ENCODE measurements at places on chromosomes 1 and 21. TPM values are rescaled to one million over a fixed set of nuclear protein-coding genes. Genes with fewer than 3 reads are reported as not detected.

DNA sequence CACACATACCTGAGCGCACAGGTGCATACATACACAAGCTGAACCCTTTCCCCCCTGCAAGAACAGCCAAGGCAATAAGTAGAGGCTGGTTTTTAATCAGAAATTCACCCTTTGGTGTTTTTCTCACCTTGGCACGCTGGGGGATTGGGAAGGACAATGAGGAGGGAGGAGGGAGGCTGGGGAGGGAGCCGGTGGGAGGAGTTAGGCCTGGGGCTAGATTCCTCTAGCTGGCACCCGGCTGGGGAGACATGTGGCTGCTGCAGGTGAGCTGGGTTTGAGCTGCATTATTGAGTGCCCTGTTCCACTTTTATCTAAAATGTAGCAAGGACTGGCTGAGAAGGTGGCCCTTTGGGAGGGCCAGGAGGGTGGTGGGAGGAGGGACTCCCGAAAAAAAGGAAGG, 97.8 kb upstream of the CSF3R start:
- no peak for DNase-seq

GRCh38 chr1:109527098-109527811, 12.4 kb upstream of the GPR61 start:
- no peak for DNase-seq

DNA sequence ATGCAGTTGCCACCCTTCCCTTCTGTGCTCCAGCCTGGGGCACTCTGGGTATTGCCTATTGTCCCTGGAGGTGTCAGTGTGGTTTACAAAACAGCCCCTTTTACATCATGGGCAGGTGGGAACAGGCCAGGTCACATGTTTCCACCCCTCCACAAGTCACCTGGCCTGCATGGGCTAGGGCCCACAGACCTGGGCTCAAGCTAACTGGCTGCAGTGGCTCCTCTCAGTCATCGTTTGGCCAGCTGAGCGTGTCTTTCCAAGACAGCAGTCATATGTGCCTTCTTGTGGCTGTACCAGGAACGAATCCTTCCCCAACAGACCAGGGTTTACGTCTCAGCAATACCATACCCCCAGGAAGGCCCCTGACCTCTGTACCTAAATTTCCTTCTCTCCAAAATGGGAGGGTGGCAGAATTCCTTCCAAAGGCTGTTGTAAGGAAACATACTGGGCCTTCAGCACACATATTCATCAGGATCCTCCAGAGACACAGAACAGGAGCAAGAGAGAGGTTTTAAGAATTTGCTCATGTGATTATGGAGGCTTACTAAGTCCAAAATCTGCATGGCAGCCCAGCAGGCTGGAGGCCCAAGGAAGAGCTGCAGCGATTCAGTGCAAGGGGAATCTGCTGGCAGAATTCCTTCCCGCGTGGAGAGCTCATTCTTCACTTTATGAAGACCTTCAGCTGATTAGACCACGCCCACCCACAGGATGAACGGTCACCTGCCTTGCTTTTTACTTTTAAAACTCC, 10.6 kb upstream of the TAS1R2 start:
- no peak for DNase-seq

DNA sequence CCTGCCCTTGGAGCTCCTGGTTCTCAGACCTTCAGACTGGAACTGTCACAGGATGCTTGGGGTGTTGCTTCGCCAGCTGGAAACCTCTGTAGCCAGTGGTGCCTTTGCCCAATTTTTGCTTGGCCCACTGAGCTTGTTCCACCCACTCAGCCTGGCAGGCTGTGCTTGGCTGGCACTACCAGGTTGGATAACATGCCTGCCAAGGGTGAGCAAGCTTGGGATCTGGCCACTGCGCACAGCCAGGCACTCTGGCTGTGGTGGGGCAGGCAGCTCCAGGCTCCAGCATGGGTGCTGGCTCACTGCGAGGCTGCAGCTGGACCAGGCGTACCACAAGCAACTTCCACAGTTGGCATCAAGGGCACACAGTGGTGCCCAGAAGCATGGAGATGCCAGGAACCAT, 967.8 kb upstream of the NCAM2 start:
- DNase-seq, result peak; percentile 58

DNA sequence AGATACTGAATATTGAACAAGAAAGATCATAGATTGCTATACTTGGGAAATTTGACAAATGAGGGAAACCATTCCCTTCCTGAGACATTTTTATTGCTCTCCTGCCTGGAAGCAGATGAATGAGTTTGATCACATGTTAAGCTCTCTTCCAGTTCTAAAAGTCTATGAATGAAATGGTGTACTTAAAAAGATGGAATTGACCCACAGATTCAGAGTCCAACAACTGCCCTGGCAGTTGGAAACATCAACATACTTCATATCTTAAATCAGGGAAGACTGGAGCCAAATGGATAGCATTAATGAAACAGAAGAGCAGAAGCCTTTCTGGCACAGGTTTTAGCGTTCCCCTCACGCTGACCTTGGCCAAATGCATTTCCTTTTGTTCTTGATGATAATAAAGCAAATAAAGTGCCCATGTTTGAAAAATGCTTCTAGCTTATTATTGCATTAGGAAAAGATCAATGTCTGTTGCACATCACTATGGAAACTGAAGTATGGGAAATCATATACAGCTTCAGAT, 142.6 kb downstream of the ESRRG start:
- DNase-seq, result no peak

GRCh38 chr1:185349556-185349955, 32.5 kb upstream of the IVNS1ABP start:
- no peak for DNase-seq

- DNase-seq, result no peak
These were observed 42.0 kb upstream of the CLSTN1 start for GRCh38 chr1:9865724-9866123.

DNA sequence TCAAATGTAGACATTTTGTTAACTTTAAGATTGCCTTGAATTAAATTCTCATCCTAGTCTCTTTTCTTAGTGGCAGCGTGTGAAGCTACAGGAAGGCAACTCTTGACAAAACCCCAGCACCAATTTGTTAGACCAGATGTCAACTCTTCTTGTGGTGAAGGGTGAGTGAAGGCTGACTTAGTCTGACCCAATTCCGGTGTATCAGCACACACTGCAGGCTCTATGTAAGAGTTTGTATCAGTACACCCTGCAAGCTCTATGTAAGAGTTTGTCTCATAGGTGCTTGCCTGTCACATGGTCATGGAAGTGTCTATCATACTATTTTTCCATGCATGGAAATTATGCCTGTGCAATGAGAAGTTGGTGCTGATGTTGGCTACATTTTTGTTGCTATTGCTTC, 16.8 kb downstream of the CR2 start:
- no peak for DNase-seq

DNA sequence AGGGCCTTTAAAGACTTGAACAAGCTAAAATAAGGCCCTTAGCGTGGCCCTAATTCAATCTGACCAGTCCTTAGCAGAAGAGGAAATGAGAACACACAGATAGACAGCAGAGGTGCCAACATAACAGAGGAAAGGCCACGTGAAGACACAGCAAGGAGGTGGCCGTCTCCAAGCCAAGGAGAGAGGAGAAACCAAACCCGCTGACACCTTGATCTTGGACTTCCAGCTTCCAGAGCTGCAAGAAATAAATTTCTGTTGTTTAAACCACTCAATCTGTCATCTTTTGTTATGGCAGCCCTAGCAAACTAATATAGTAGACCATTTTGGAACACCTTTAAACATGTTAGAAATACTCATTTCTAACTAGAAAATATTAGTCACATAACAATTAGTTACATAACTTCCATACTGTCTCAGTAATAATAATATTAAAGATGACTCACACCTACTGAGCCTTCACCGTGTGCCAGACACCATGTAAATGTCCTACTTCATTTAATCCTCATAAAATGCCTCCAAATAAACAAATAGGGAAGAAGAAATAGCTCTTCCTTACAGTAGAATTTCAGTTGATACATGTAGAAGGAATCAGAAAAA, 47.9 kb downstream of the S1PR1 start:
- DNase-seq, result no peak

DNA sequence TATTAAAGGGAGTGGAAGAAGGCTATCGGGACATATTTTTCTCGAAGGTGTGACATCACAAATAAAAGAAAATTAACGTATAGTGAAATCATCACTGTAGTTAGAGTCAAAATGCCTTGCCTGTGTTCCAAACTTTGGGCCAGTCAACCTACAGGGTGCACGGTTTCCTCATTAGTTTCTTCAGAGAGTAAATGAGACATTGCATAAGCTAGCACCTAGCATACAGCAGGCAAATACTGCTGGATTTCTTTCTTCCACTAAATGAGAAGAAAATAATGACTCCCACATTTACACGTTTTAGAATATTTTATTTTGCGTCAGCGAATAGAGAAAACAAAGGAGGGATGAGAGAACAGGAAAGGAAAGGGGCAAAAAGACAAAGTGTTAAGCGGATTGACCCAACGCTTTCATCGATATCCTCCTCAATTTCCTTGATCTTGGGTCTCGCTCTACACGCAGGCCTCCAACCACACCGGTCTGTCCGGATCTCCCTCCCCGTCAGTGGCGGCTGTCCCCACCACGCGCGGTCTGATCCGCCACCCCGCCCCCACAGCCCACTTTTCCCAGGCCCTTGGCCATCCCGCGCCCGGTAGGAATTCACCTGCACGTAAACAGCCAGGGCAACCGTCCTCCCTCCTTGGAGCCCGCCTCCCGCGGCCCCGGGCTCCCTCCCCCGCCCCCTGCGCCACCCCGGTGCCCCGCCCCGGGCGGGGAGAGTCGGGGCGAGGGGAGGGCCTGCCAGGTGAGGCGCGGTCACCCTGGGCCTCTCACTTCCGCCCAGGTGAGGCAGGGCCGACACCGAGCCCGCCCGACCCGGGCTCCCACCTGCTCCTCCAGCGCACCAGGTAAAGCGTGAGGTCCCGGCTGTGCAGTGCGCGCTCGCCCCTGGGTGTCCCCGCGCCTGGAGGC, at the start of gene PATJ:
PATJ (plus strand) TSS at position 770 of the 909 bp plus-strand sequence. CDS start 20,413 bp downstream, outside the sequence.
- DNase-seq, result no peak

GRCh38 chr1:243582326-243582725, 267.7 kb downstream of the AKT3 start:
- no peak for DNase-seq

DNA sequence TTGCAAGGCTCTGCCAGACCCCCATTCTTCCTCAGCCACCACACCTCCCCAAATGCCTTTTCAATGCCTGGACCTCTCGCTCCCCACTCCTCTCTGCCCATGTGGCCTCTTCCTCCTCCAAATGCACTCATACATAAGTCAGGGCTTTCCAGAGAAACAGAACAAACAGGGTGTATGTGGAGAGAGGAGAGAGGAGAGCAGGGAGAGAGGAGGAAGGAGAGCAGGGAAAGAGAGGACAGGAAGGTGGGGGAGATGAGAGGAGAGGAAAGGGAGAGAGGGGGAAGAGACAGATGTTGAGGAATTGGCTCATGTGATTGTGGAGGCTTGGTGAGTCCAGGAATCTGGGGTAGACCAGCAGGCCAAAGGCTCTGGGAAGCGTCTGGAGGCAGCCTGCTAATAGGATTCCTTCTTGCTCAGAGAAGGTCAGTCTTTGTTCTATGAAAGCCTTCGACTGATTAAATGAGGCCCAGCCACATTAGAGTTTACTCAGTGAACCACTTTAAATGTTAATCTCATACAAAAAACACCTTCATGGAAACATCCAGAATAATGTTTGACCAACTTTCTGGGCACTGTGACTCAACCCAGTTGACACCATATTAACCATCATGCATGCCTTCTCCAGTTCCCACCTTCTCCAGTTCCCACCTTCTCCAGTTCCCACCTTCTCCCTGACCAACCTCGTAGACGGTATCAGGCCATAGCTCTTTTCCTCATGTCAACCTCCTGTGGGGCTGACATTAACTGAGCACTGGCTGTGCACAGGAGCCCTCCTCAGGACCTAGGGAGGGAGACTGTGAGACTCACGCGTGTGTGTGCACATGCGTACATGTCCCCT, 11.3 kb upstream of the LGR6 start:
- no peak for DNase-seq

DNA sequence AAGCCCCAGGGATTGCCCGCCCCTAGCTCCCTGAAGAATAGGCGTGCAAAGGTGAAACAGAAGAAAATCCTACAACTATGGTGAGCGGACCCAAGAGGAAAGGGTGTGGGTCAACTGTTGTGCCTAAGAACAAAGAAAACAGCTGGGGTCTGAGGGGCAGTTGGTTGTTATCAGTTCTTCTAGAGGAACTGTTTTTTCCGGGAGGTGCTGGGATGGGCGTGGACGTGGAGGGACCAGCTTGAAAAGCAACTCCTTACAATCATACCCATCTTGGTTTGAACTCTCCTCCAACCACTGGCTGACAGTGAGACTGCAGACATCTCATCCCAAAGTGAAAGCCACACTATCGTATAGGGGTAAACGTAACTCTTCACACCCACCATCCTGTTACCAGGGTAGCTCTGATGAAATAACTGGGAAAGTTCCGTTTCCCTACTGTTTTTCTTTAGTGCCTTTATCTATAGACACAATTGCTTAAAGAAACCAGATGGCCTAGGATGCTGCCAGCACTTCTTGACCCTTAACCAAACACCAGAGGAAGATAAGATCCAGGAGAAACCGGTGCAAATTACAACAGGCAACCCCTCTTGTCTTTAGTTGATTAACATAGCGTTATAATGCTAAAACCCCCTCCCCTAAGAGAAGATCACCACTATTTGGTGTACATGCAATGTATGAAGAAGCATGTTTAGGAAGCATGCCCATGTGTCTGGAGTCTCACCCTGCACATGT, 25.6 kb upstream of the FAM89A start:
- no peak for DNase-seq

DNA sequence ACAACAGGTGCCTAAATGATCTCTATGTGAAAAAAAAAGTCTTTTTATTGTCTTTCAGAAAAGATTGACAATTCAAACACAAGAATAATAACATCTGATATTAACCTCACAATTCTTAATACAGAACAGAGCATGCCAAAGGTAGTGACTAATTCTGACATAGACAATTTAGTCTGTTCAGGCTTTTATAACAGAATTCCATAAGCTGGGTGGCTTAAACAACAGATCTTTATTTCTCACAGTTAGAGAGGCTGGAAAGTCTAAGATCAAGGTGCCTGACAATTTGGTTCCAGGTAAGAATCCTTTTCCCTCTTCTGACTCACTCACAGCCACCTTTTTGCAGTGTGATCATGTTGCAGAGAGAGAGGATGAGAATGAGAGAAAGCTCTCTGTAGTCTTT, 27.0 kb downstream of the DPYD start:
- DNase-seq, result no peak

- no peak for DNase-seq
These were observed 43.1 kb upstream of the ARHGEF10L start for GRCh38 chr1:17496419-17496818.

DNA sequence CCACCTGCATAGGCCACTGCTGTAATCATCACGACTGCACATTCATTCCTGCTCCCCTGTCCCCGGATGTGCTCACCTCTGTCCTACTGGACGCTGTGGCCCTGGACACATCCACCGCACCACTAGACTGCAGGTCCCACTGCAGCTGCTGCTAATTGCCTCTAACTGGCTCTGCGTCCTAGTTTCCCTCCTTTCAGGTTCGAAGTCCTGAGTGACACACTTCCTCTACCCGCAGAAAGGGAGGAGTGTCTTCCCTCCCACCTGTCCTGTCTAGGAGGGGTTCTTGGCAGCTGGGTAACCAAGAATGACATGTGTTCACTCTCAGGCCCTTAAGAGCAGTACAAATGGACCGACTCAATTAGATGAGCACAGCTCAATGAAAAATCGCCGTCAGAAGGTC, 40.5 kb upstream of the ITPKB start:
- no peak for DNase-seq

The PKP1 gene
- total RNA-seq, result 4.0 TPM

The F5 gene
- total RNA-seq, result not detected

The ZBTB8OS gene
- total RNA-seq, result 41.1 TPM

The AK2 gene
- total RNA-seq, result 86.1 TPM

The CASZ1 gene
- total RNA-seq, result 4.1 TPM

The GPR25 gene
- not detected for total RNA-seq

The TGFB2 gene
- 237 TPM for total RNA-seq
